ENCODE measurements at places on chromosomes 12 and 14.
A peak's percentile ranks its signal among the peaks of the same experiment; 100 is the strongest.

- no peak for DNase-seq
Observed at GRCh38 chr12:11642785-11643184, 6.7 kb upstream of the ETV6 start.

DNA sequence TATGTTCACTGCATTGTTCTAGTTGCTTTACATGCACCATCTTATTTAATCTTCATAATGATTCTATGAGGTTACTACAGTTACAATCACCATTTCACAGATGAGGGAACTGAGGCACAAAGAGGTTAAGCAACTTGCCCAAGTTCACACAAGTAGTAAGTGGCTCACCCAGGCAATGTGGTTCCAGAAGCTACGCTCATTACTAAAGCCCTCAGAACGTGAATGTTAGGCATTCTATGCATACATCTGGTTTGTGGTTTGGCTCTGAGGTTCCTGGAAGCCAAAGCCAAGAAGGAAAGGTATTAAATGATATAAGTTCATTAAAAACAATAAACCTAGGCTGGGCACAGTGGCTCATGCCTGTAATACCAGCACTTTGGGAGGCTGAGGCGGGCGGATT is 14.4 kb upstream of the VRTN start:
- DNase-seq, result peak; percentile 59

- DNase-seq, result peak; percentile 1
Observed at GRCh38 chr14:53715193-53715721, 241.4 kb downstream of the BMP4 start.

GRCh38 chr14:63361790-63362189 is 43.1 kb upstream of the GPHB5 start:
- no peak for DNase-seq

DNA sequence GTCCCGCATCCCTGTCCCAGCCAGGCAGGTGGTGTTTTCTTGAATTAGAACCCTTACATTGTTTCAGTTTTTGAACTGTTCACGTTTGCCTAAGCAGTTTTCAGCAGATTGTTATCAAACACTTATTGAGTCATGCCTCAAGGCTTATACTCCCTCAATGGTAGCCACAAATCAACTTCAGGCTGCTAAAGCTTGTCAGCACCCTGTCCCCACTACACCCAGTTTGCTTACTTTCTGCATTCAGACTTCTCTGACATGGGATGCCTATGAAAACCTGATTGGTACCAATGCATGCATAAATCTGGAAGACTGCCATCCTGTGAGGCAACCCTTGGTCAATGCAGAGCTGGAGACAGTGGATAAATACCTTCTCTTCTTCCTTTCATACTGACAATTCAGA is 225.4 kb downstream of the BTG1 start:
- peak; percentile 12 for DNase-seq

DNA sequence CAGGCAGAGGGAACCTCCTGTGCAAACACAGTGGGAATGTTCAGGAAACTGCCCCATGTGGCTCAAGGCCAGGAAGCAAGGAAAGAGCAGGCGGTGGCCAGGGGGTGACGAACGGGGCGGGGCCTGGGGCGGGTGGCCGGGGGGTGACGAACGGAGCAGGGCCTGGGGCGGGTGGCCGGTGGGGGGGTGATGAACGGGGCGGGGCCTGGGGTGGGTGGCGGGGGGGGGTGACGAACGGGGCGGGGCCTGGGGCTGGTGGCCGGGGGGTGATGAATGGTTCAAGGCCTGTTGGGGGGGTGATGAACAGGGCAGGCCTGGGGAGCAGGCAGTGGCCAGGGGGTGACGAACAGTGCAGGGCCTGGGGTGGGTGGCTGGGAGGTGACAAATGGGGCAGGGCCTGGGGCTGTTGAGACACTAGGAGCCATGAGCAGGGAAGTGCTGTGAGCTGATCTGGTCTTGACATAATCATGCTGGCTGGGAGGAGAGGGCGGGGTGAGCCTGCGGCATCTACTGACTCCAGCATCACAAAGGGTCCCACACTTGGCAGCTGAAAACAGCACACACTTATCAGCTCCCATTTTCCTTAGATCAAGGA is 62.7 kb upstream of the FBRSL1 start:
- DNase-seq, result no peak

DNA sequence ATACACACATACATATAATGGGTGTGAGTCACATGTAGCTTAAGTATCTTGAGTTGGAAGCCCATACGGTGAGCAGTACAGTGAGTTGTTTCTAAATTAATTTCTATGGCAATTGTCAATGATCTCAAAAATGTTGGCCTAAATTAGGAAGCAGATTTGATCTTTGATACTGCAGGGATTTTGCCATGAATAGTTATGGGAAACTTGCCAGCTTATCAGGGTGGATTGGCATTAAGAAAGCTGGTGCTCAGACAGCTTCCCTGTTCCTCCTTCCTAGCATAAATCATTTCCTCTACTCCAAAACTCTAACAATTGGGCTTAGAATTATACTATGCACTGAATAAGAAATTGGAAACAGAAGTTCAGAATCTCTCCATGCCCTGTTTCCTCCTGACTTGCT is 150.9 kb upstream of the FRMD6 start:
- DNase-seq, result no peak

- DNase-seq, result no peak
Observed at GRCh38 chr12:83823386-83824045, 1089.1 kb downstream of the SLC6A15 start.

DNA sequence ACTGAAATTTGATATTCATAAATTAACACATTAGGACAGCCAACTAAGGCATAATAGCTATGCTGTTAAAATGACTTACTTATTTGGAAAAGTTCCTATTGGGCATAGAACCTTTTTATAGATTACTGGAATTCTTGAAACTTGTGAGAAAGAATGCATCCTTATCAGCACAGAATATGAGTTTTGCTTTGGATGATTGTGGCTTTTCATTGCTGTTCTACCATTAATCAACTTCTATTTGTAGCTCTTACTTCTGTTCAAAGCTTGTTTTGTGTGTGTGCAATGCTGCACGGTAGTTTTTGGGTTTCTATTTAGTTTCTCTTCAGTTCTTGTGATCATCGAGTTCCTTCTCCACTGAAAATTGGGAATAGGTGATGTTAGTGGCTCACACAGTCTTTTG is 152.4 kb upstream of the PELI2 start:
- no peak for DNase-seq

- DNase-seq, result no peak
Observed at GRCh38 chr12:97075934-97076630, 169.0 kb downstream of the NEDD1 start.

GRCh38 chr12:98592825-98593322 is 612 bp upstream of the SLC25A3 start:
- DNase-seq, result no peak

- no peak for DNase-seq
Observed at GRCh38 chr12:19641235-19642080, 202.2 kb downstream of the AEBP2 start.

DNA sequence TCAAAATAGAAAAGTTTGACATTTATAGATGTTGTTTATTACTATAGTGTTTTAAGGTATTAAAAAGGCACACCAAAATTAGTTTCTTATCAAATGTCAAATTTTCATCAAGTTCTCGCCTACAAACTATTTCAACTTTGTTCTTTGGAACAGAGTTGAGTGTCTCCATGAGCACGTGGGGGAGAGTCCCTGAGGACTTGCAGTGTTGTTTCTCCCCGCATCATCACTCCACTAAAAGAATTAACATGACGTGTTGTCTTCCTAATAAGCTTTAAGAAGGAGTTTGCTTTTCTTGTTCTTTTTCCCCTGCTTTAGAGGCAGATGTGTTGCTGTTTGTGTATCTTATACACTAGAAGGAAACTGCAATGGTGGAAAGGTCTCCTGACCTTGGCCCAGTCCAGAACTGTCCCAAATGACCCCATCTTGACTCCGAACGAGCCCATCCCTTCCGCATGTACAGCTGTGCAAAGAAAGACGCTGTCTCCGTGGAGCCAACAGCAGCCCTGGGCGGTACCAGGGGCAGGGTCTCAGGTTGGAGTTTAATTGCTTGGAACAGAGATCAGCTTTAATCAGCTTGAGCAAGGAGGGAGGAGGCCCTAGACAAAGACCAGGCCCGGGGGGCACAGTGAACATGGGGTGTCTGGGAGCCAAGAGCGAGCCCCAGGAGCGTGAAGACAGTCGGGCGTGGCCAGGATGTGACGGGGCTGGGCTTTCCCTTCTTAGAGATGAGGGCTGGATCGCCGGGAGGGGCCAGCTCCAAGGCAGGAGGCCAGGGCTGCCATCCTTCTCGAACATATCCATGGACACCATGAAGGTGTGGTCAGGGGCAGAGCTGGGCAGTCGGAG is 215.4 kb upstream of the RTL1 start:
- DNase-seq, result no peak

- no peak for DNase-seq
Observed at GRCh38 chr12:45419317-45419814, 203.5 kb downstream of the ANO6 start.

GRCh38 chr12:86659985-86660384 is 403.8 kb upstream of the MGAT4C start:
- no peak for DNase-seq

DNA sequence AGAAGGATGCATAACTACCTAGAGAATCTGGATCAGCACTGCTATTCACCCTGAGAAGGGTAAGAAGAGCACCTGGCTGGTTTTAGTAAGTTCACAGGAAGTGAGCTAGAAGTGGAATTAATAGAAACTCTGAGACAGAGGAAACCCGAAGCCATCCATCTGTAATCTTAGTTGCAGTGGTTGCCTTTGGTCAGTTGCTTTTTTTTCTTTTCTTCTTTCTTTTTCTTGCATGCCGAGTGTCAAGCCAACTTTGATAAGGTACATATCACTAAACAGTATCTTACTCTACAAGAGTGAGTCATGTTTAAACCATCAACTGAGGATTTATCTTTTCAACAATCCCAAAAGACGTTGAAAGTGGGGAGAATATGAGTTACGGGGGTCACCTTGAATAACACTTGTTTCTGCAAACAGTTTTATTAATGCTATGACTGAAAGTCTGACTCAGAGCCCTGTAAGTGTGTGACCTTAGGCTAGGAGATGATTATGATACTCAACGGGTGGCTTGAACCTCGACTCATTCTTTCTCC is 26.7 kb downstream of the C12orf75 start:
- no peak for DNase-seq

- DNase-seq, result no peak
Observed at GRCh38 chr12:115296613-115297198, 612.7 kb upstream of the TBX3 start.

- no peak for DNase-seq
Observed at GRCh38 chr14:100711493-100711892, 15.2 kb upstream of the DLK1 start.

GRCh38 chr12:69653703-69654102 is 43.0 kb upstream of the LRRC10 start:
- DNase-seq, result no peak

DNA sequence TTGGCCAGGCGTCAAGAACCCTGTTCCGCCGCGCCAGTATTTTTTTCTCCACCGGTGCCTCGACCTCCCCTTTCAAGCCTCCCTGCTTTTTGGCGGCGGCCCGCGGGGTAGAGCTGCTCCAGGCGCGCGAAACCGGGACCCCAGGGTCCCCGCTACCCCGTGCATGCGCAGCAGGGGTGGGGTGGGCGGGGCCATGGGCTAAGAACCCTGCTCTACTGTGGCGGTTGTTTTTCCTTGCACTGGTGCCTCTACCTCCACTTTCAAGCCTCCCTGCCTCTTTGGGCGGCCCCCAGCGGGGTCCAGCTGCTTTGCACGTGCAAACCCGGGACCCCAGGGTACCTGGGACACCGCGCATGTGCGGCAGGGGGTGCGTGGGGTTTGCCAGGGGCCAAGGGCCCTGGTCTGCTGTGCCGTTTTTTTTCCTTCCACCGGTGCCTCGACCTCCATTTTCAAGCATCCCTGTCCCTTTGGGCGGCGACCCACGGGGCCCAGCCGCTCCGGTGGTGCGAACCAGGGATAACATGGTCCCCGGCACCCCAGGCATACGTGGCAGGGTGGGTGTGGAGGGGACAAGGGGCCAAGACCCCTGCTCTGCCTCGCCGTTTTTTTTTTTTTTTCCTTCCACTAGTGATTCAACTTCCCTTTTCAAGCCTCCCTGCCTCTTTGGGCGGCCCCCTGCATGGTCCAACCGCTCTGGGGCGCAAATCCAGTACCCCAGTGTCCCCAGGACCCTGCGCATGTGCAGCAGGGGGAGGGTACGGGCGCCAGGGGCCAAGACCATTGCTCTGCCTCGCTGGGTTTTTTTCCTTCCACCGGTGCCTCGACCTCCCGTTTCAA is 326.8 kb downstream of the ALG10 start:
- DNase-seq, result no peak

DNA sequence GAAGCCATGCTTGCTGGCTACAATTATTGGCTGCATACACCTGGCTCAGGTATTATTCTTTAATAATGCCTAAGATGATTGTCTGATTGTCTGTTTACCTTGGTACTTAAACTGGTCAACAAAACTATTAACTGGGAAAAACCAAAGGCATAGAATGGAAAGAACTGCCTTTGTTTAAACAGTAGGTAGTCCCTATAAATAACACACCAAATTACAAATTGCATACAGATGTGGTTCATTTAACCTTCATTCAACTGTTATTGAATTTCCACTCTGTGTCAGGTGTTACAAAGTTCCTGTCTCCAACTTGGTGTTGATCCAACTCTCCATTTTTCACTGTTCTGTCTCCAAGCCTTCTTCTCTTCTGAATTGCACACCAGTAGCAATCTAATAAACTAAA is 79.8 kb upstream of the FSCB start:
- DNase-seq, result no peak

GRCh38 chr12:104635607-104636343 is 179.0 kb downstream of the CHST11 start:
- no peak for DNase-seq

DNA sequence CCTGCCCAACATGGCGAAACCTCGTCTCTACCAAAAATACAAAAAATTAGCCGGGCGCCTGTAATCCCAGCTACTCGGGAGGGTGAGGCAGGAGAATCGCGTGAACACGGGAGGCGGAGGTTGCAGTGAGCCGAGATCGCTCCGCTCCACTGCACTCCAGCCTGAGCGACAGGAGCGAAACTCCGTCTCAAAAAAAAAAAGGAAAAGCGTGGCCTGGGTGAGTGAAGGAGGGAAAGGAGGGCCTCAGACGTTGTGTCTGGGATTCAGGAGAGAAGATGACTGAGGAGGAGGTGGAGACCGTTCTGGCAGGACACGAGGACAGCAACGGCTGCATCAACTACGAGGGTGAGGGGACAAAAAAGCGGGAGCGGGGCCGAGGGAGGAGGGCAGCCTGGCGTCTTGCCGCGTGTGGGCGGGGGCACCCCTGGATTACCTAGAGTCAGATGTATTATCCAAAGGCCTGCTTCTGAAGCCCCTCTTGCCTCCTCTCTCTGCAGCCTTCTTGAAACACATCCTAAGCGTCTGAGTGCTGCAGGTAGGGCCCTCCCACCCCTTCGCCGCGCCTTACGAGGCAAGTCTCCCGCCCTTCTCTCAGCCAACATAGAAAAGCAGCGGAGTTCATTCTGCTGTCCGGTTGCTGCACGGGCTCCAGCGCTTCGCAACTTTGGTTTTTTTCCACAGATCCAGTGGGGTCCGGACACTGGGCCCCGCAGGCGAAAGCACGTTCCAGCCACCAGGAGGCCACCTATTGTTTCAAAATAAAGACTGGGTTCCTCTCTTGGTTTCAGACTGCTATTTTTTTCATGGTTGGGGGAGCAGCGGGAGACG is 744 bp upstream of the MYL6 start:
- DNase-seq, result peak; percentile 71

Measured in GM04504 (cell line).